NCI-H1048 (cell line): ENCODE measurements at places on chromosomes 6 and 20.
A peak's percentile ranks its signal among the peaks of the same experiment; 100 is the strongest.

- DNase-seq, result no peak
These were observed 96.7 kb downstream of the TAF4 start for GRCh38 chr20:61968932-61969331.

- no peak for DNase-seq
These were observed 290.7 kb upstream of the MAP3K7 start for GRCh38 chr6:90877616-90878015.

DNA sequence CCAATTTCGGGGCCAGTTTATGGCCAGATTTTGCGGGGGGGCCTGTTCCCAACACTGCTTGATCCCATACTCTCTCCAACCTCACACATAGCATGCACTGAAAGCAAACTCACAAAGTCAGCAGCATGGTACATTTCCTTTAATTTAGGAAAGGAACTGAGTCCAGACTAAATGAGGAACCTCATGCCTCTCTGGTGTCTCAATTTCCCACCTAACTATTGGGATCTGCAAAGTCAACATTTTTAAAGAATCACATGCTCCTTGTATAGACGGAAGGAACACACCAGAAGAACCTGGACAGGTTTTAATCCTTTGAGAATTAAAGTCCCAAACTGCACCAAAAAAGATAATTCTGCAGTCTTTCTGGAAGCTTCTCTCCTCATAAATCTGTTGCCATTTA, 33.3 kb downstream of the FAM50B start:
- no peak for DNase-seq

DNA sequence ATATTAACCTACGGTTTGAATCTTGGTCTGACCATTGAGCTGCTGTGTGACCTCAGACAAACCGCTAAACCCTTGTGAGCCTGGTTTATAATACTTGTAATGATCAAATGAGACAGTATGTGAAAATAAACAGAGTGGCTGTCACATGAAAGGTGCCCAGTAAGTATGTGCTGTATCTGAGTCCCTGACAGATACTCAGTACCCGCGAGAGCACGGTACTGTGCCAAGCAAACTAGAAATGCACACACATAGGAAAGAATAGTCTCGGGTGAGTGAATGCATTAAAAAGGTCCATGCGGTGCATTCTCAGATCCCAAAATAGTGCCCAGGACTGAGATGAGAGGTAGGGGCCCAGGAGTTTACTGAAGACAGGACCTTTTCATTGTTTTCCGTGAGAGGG, 93.3 kb downstream of the PPP1R14C start:
- DNase-seq, result no peak

- DNase-seq, result no peak
These were observed 42.9 kb downstream of the ATXN1 start for GRCh38 chr6:16718356-16718755.

DNA sequence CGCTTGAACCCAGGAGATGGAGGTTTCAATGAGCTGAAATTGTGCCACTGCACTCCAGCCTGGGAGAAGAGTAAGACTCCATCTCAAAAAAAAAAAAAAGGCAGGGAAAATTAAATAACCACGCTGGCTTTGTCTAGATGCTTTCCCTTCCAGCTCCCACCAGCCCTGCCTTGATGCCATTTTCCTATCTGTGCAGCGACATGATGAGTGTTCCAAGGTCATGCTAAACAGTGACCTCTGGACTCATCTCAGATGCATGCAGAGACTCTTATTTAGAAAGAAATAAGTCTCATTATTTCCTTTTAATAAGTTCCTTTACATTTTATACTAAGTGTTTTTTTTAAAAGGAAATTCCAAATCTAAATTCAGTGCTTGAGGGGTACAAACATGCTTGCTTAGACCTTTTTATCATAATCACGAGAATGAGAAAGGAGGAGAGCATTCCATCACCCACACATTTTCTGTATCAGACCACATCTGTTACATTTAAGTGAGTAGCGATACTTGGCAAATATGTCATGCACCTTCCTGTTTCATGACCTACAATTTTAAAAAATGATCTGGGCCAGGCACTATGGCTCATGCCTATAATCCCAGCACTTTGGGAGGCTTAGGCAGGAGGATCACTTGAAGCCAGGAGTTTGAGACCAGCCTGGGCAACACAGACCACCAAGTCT, 101.1 kb upstream of the RREB1 start:
- no peak for DNase-seq

DNA sequence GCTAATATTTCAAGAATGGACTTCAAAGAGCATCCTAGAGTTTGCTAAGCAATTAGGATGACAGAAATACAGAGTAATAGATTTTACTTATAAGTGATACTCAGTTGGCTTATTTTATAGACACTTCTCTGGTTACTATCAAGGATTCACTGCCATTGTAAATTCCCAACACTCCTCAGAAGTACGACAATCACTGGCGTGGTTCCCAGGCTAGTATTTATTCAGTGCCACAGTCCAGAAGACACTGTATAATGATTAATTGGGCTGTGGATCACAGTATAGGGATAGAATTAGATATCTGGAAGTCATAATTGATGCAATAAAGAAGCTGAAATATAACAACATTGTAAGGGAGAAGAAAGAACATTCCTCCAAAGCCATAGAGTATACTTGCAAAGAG, 15.7 kb downstream of the MANEA start:
- no peak for DNase-seq

GRCh38 chr20:62710886-62711702, 2.5 kb downstream of the NTSR1 start:
- DNase-seq, result no peak

DNA sequence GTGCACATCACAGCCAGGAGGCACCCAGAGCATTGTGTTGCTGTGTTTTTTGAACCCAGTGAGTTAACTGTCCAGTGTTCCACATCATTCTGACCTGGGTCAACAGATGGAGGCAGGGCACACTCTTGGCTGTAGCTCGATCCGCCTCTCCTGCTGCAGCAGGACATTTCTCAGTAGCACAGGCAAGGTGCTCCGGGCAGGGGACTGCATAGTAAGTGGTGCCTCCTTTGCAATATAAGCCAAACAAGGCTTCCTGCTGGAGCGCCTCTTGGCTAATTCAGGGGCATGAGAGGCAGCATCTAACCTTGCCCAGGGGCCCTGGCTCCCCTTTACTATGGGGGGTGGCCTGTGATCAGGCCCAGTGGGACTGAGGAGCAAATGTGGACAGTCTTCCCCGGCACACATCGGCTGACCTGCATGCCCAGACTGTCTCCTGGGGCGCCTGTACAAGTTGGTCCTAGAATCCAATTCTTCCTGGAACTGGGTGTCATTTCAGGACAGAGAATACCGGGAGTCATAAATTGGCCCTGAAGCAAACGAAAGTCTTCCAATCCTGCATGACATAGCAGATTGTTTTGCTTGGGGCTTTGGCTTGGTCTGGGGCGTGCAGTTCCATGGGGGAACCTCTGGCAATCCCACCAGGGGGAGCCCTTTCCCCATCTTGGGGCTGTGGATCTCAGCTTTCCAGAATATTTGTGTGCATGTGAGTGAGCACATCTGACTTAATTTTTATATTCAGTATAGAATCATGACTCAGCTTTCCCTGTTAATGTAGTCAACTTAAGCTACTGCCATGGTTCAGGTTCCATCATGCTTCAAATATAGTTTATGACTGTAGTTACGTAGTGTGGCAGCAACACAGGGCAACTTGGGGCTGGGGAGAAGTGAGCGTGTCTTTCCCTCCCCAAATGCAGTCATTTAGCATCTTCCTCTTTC, 56.0 kb upstream of the DDR1 start:
- DNase-seq, result peak; percentile 49

- no peak for DNase-seq
These were observed 33.9 kb upstream of the KIF13A start for GRCh38 chr6:18021166-18021850.
